NCI-H526 (cell line): ENCODE measurements at places on chromosomes 1 and 21.

DNA sequence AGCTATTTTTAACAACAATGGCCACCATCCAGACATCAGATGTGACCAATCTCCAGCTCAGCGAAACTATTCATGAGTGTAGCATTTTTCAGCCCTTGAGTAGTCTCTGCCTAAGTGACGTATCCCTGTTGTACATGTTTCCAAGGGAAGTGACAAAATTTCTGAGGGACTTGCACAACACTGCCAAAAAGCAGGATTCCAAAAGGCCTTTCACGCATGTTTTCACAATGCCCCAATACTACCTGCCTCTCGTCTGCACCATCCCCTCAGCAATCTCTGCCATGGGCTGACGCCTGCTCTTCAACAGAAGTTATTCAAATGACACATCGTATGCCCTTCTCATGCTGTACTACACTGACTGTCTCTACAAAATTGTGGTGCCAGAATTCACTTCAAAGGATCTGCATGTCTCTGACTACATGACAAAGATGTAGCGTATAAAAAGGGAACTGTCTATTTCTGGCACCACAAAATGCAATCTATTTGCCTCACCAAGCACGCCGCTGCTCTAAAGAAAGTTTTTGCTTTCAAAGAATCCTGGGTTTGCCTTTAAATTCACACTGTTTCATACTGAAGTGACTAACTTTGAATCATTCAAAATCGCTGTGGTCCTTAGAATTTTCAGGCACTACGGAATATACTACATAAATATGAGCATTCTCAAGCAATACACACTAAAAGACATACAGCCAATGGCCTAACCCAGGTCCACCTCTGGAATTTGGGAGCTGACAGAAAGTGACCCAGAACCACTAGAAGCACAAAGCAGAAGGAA lies 32.9 kb downstream of the JAK1 start:
- DNase-seq = peak; percentile 72

- no peak for DNase-seq
Observed at GRCh38 chr1:83627045-83627444, 371.9 kb downstream of the TTLL7 start.

GRCh38 chr1:7070389-7071029 lies 285.3 kb downstream of the CAMTA1 start:
- DNase-seq = peak; percentile 54

DNA sequence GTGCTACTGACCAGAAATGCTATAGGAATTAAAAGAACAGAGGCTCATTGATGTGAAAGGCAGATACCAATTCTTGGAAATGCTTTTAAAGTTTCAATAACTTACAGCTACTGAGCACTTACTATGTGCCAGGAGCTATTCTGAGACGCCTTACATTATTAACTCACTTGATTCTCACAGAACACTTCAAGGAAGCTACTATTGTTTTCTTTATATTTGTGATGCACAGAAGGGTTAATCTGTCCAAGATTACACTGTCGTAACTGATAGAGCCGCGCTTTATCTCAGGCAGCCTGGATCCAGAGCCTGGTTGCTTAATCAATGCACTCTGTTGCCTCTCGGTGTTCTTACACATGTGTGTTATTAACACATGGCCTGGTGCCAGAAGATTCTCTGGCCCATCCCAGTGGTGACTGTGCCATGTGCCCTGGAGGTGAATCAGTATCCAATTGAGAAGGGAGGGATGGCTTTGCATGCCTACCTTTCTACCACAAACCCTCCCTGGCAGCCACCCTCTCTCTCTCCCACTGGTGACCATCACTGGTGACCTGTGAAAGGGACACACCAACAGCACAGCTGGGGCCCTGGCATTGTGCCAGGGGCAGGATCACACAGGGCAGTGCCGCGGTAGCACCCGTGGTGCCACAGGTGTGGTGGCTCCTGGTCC lies 8.8 kb downstream of the FMO1 start:
- no peak for DNase-seq

- no peak for DNase-seq
Observed at GRCh38 chr1:53166912-53167311, 24.5 kb upstream of the SLC1A7 start.

DNA sequence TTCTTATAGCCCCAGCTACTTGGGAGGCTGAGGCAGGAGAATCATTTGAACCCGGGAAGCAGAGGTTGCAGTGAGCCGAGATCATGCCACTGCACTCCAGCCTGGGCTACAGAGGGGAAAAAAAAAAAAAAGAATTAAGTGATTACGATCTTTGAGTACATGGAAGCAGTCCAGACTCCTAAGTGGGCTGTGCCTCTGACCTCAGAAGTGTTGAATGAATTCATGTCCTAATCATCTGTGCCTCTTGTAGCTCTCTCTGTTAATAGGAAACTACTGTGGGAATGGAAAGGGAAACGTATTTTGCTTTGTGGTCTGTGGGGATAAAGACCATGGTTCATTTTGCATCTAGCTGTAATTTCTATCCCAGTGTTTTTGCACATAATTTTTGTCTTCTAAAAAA lies 8.4 kb upstream of the IVNS1ABP start:
- DNase-seq = no peak

- no peak for DNase-seq
Observed at GRCh38 chr1:98385652-98386051, 275.9 kb upstream of the SNX7 start.

GRCh38 chr1:182715531-182715930 lies 31.1 kb upstream of the RGS8 start:
- DNase-seq = no peak

DNA sequence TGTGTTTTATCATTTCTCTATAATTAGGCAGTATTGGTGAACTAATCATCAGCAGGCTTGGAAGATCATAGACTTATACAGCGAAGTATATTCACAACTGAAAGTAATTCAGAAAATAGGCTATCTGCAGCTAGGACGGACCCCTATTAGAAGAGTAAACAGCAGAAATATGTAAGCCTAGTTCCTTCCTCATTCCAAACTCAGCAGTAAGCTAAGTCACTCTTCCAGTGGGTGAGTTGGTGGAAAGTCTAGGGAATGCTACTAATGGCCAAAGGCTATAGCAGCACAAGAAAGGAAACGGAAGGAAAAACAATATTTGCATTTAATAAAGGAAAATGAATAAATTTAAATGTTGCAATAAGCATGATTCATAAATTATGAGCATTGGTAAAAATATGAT lies 918.1 kb upstream of the TMPRSS15 start:
- no peak for DNase-seq

DNA sequence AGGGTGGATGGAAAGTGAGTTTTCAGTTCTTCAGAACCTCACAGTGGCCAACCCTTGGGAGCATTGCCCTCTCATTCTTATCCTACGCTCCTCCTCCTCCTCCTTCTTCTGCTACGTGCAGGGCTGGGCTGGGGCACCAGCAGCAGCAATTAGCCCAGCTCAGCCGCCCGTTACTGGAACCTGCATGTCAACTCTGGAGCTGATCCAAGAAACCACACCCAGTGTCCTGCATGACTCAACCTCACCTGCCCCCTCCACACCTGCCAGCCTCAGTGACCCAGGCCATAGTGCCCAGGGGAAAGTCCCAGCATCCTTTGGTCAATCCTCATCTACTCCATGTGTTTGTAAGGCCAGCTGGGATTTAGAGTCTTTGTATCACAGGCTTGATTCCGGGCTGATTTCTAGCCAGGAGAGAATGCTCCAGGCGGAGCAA lies 12.6 kb downstream of the ELF3 start:
- peak; percentile 54 for DNase-seq

DNA sequence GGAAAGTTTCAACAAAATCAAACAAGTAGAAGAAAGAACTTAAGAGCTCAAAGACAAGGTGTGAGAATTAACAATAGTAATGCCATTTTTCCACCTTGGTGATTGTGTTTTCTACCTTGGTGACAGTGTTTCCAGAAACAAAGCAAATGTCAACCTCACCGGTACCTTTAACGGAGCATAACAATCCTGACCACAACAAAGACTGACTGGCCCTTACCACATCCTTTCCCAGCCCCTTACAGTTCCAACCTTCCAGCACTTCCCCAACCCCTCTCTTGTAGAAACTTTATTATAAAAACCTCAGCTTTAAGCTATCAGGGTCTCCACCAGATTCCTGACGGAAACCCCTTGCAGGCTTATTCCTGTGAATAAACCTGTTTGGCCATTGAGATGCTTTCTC lies 16.7 kb downstream of the STYXL2 start:
- no peak for DNase-seq

DNA sequence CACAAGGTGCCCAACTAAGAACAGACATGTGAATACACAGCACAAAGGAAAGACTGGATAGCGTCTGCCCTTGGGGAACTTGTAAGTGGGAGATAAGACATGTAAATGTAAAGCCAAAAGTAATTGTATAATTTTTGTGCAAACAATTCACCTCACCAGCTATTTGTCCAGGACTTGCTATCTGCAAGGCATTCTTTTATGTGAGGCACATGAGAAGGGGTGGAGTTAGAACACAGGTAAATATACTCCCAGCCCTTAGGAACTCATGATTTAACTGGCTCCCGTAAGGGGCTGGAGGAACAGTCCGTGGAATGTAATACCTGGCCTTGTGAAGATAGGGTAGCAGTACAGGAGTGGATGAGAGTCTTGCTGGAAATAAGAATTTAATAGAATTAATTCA lies 61.3 kb downstream of the CDK18 start:
- DNase-seq = peak; percentile 25

- peak; percentile 90 for DNase-seq
Observed at GRCh38 chr1:147273409-147274336, 31.2 kb downstream of the CHD1L start.

DNA sequence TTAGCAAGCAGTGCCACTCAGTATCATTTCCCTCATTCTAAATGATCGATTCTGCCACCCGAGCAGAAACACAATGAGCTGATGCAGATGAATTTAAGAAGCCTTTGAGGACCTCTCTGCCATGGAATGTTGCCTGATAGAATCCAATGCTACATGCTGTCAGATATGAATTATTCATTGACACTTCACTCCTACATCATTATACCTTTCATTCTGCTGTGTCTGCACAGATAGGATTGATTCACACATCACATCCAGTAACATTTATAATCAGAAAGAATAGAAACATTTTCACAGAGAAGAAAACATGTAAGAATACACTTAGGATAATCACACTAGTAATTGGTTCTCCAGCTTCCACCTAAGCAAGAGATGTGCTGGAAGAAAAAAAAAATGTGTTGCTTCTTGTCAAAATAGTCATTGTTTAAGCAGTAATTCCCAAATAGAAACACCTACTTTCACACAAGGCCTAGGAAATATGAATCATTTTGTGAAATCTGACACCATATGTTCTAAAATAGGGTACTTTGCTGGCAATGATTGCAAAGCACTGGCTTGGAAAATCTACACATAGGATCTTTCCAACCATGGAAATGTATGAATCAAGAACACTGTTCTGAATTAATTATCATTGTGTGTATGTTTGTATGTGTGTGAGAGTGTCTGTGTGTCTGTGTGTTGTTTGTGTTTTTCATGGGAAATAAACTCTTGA lies 110.1 kb downstream of the GRIK1 start:
- no peak for DNase-seq

GRCh38 chr1:113276507-113276906 lies 113.8 kb upstream of the MAGI3 start:
- DNase-seq = no peak

DNA sequence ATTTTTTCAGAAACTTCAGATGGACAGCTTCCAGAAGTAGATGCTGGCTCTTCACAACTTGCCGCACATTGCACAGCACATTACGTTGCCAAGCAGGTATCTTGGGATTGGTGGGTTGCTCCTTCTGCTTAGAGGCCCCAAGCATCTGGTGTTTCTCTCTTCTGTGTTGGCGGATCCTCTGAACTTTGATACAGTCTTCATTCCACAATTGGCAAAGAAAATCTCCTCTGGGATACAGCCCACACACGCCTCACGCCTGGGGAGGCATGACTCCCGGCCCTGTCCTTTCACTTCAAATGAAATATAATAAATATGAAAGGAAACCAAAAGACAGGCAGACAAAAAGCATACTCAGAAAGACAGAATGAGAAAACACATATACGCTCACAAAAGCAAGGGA lies 72.3 kb upstream of the PPP2R5A start:
- DNase-seq = no peak

DNA sequence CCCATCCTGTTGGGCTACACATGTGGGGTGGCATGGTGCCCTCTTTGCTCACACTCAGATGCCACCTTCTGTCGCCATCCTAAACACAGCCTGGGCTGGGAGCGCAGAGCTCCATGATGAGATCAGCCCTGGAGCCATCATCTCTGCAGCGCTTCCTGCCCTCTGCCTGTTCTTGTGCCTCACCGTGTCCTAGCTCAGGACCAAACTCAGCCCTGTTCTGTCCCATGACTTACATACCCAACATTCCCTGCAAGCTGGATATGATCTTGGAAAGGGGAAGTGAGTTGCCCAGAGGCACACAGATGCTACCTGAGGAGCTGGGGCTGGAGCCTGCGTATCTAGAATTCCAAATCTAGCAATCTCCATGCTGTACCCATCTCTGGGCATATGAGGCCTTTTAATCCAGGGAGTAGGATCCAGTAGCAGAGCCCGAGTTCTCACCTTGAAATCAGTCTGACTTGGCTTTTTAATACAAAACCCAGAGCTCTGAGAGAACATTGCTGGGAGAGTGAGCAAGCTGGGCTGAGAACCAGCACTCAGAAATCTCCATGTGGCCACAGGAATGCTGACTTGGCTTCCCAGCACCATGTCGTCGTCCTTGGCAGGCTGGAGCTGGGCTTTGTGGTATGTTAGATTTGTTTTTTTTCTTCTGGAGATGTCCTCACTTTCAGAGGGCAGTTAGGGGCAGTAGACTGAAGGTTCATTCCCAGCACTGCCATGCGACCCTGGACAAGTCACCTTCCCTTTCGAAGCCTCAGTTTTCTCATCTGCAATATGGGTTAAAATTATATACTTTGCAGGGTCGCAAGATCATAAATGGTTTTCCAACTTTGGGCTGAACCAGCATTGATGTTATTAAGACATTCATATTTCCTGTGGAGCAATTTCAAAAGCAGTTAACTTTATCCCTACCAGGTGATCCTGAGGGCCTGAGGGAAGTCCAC lies 2.6 kb downstream of the ALPL start:
- DNase-seq = no peak

GRCh38 chr1:156436141-156437036 lies 64.2 kb downstream of the MEF2D start:
- DNase-seq = peak; percentile 92

GRCh38 chr1:32907435-32907834 lies 6.2 kb upstream of the TMEM54 start:
- DNase-seq = no peak

GRCh38 chr21:28561772-28562171 lies 430.9 kb downstream of the LTN1 start:
- DNase-seq = no peak

DNA sequence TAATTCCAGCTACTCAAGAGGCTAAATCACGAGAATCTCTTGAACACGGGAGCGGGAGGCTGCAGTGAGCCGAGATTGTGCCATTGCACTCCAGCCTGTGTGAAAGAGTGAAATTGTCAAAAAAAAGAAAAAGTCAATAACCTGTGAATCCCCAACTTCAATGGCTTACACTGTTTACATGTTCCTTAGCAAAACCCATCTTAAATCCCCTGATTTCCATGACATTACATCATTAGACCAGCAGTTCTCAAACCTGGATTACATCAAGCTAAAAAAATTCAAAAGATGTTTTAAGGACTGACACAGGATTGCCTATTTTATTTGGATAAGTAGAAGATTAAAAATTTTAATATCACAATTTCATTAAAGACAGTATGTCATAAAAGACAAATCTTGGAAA lies 12.4 kb downstream of the GPBP1L1 start:
- no peak for DNase-seq

- DNase-seq = no peak
Observed at GRCh38 chr21:31151156-31152045, 113.1 kb upstream of the KRTAP19-8 start.
